ENCODE measurements at places on chromosomes 3 and 15. TPM values are rescaled to one million over a fixed set of nuclear protein-coding genes. Genes with fewer than 3 reads are reported as not detected.

Gene CCDC54
- total RNA-seq, result not detected

Gene SPTSSB
- not detected for total RNA-seq

Gene SLITRK3
- total RNA-seq, result not detected

Gene RCCD1
- total RNA-seq, result 31.7 TPM

Gene TRIM71
- total RNA-seq, result 0.02 TPM

Gene SLC12A1
- total RNA-seq, result not detected

Gene TRPM1
- not detected for total RNA-seq

Gene TTLL13
- total RNA-seq, result 0.34 TPM

Gene GLDN
- not detected for total RNA-seq

Gene SLC38A3
- total RNA-seq, result not detected

Gene ZMYND10
- 3.6 TPM for total RNA-seq

Gene COMMD2
- total RNA-seq, result 31.7 TPM

Gene FGF12
- not detected for total RNA-seq

Gene CFAP20DC
- 1.7 TPM for total RNA-seq

Gene SLC51B
- not detected for total RNA-seq

Gene TYRO3
- total RNA-seq, result 1.3 TPM

Gene GOLGA6D
- total RNA-seq, result not detected

Gene CDHR4
- total RNA-seq, result not detected

Gene GABRR3
- total RNA-seq, result 0.05 TPM

Gene CNTN3
- total RNA-seq, result not detected

Gene ABHD5
- 13.5 TPM for total RNA-seq

Gene SH2D7
- total RNA-seq, result 0.11 TPM

Gene CASR
- 0.02 TPM for total RNA-seq

Gene TMEM266
- not detected for total RNA-seq

Gene GOLIM4
- 4.4 TPM for total RNA-seq

Gene ATP10A
- total RNA-seq, result 60.2 TPM

Gene PLSCR2
- total RNA-seq, result 0.11 TPM

Gene TTC21A
- total RNA-seq, result 1.8 TPM

Gene HES1
- 2.8 TPM for total RNA-seq

Gene PLSCR5
- total RNA-seq, result not detected

Gene IQCF5
- not detected for total RNA-seq

Gene FAM107A
- total RNA-seq, result not detected
